Fibroblast of the aortic adventitia (primary cell): ENCODE measurements at places on chromosomes 1 and 21.

- DNase-seq: no peak
Observed at GRCh38 chr1:64925594-64925993, 40.8 kb downstream of the JAK1 start.

DNA sequence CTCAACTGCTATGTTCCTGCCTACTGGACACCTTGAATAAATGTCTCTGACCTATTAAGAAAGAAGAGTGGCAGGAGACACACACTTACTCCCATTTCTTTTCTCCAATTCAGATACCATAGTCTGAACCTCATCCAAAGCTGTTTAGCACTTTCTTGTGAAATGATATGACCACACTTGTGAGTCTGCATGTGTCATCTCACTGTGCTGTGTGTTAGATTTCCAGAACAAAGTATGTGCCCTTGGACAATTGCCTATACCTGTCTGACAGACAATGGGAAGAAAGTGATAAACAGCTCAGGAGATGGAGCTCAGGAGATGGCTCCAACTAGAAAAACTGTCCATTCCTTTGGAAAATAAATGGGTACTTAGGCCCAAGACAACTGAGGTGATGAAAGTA, 48.4 kb downstream of the USP48 start:
- DNase-seq: peak; percentile 11

- DNase-seq: no peak
Observed at GRCh38 chr1:214327514-214327913, 46.6 kb downstream of the SMYD2 start.

DNA sequence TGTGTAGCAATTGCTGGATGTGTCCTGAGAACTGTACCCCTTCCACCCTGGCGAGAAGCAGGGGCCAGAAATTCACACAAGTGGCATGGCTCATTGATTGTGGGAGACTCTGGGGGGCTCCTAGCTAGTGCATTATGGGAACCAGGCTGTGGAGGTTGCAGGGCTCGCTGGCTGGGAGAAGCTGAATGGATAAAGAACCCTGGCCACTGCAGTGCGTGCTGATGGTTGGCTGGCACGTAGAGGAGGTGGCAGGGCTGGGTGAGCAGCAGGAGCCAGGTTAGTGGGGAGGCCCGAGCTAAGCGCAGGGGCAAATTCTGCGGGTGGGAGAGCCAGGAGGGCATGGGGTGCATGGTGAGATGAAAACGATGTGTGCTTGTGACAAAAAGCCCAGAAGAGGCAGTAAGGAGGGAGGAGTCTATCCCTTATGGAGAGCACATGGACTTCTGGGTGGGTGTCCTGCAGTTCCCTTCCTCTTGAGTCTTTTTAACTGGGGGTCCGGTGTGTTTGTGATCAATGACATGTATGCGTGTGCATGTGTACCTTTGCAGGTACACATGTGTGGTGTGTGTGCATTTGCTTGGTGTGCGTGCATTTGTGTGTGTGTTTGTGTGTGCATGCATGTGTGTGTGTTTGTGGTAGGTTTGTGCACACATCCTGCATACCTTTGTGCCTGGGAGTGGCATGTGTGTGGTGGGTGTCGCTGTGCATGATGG, 3.6 kb downstream of the GUK1 start:
- DNase-seq: no peak

DNA sequence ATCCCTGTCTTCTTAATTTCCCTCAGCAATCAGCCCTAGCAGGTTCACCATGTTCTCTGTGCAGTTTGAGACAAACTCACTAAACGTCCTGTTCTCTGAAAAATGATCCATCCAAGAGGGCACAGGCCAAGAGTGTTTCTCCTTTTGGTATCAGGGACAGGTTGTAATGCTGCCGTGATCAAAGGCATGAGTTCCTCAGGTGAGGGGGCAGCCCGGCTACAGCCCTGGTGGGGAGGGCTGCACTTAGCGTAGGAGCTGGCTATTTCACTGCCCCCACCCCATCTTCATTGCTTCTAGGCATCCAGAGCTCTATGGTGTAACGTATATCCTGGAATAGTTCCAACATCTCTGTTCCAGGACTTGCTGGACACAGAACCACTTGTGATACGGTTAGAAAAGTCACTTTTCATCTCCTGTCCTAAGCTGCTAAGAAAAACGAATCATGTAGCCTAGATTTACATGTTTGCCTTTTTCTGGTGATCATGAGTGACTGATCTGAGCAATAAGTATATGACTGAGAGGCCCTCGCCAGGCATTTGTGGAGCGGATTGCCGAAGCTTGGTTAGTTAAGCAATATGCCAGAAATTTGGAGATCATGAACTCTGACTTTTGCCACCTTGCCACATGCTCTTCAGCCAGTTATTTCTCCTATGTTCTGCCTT, 41.1 kb upstream of the SRP9 start:
- DNase-seq: no peak

- no peak for DNase-seq
Observed at GRCh38 chr1:24382165-24382577, 31.4 kb downstream of the STPG1 start.

- DNase-seq: no peak
Observed at GRCh38 chr1:192160196-192160595, 1.9 kb downstream of the RGS18 start.

- no peak for DNase-seq
Observed at GRCh38 chr1:244196571-244197285, 145.6 kb downstream of the ZBTB18 start.
